Camera-type eye (tissue), 1 donor: ENCODE measurements at places on chromosomes 1 and 21. TPM values are rescaled to one million over a fixed set of nuclear protein-coding genes. Genes with fewer than 3 reads are reported as not detected.

TRIM17 gene
- total RNA-seq, result 3.5 TPM

GJA5 gene
- total RNA-seq, result 13.3 TPM

ELAVL4 gene
- total RNA-seq, result 15.3 TPM

RGS1 gene
- 26.9 TPM for total RNA-seq

OLFML2B gene
- 52.4 TPM for total RNA-seq

LCE3B gene
- total RNA-seq, result not detected

APOBEC4 gene
- total RNA-seq, result not detected

UBASH3A gene
- total RNA-seq, result not detected

TMEM269 gene
- 0.44 TPM for total RNA-seq

DIO1 gene
- not detected for total RNA-seq

AADACL3 gene
- 0.11 TPM for total RNA-seq

TMEM54 gene
- 10.6 TPM for total RNA-seq

OR6P1 gene
- not detected for total RNA-seq

IL12RB2 gene
- total RNA-seq, result 1.1 TPM

S100A3 gene
- 1.0 TPM for total RNA-seq

BEST4 gene
- total RNA-seq, result not detected

TIE1 gene
- 33.0 TPM for total RNA-seq

WDR47 gene
- 46.0 TPM for total RNA-seq

KCND3 gene
- 16.2 TPM for total RNA-seq

CRNN gene
- not detected for total RNA-seq

KLHDC9 gene
- total RNA-seq, result 4.6 TPM

USP48 gene
- total RNA-seq, result 110 TPM

NOS1AP gene
- total RNA-seq, result 7.9 TPM
